ENCODE measurements at places on chromosomes 3 and 15. TPM values are rescaled to one million over a fixed set of nuclear protein-coding genes. Genes with fewer than 3 reads are reported as not detected.

CAMP gene
- polyA plus RNA-seq = 0.79 TPM

DNA sequence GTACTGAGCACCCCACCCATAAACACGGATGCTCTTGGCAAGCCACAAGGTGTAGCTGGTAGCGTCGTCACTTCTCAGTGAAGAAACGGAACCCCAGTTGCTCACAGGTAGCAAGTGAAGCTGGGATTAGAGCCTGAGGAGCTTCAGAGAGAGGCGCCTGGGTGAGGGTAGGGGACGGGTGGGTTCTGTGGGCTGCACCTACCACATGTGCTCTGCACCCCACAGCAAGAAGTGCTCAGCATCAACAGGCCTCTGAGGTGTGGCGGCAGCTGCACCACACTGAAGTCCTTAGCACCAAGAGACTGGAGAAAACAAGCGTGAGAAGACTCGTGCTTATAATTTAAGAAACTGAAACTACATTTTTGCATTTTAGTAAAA lies 9.8 kb downstream of the MAP6D1 start:
- DNase-seq = no peak

- DNase-seq = no peak
Observed at GRCh38 chr3:126435456-126436315, 40.0 kb downstream of the ZXDC start.

DNA sequence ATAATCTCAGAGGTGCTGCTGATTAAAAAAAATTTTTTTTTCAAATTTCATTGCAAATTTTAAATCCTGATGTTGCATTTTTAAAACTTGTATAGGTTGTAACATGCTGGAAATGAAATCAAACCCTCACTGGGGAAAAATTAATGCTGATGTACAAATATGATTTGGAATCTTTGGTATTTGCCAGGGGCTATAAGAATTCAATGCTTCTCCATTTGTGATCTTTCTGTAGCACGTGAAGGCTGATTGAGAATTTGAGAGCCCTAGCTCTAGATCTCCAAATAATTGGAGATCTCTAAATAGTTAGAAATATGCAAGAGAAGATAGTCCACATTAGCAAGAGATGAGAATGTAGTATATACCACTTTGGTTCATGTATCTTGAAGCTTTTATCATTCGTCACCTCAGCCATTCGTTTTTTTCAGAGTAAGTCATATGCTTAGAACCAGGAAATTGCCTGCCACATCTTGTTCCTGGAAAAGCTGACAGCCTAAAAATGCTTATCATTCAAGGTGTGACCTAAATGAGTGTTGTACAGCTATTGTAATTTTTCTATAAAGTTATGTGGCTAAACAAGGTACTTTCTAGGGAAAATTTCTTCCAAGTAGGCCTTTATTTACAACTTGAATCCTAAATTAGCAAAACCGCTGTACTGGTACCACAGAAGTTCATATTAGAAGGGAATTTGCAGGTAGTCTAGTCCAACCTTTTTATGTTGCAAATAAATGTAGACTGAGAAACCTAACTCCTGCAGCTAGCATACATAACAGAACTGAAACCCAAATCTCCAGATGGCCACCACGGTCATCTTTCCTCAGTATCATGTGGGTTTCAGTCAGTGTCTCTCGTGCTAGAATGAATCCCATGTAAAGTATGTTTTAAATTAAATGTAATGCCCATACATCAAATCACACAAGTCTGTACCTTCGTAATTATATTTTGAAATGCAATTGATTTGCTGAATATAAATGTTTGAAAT lies 48.5 kb downstream of the FNDC3B start:
- no peak for DNase-seq

- no peak for DNase-seq
Observed at GRCh38 chr15:31974154-31974794, 56.0 kb upstream of the CHRNA7 start.

DNA sequence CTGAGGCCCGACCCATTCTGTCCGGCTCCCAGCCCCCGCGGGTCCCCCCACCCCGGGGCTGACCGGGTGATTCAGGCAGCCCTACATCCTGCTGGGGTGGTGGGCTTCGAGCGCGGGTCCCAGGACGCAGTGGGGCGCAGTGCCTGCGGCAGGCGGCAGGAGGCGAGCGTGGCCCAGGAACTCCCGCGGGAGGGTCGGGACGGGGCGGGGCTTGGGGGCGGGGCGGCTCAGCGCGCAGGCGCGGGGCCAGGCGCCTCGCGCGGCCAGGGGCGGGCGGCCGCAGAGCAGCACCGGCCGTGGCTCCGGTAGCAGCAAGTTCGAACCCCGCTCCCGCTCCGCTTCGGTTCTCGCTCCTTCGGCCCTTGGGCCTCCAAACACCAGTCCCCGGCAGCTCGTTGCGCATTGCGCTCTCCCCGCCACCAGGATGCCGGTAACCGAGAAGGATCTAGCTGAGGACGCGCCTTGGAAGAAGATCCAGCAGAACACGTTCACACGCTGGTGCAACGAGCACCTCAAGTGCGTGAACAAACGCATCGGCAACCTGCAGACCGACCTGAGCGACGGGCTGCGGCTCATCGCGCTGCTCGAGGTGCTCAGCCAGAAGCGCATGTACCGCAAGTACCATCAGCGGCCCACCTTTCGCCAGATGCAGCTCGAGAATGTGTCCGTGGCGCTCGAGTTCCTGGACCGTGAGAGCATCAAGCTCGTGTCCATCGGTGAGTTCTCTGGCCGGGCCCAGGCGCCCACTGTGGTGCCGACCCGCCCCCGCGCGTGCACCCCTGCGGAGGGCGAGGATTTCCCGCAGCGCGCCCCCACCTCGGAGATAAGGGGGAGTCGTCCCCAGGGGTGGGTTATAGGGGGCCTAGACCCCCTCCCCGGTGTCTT lies at the start of gene FLNB:
Gene FLNB, plus strand, starts transcription at position 282 of the 885 bp plus-strand sequence. Its CDS starts 143 bp downstream, at position 425.
- DNase-seq = no peak

- DNase-seq = no peak
Observed at GRCh38 chr15:66911131-66911700, 154.2 kb upstream of the SMAD3 start.

CCR3 gene
- polyA plus RNA-seq = not detected

TM6SF1 gene
- polyA plus RNA-seq = 2.7 TPM

- no peak for DNase-seq
Observed at GRCh38 chr3:59573911-59574310, 524.1 kb upstream of the CFAP20DC start.

SLC28A1 gene
- polyA plus RNA-seq = 6.3 TPM

DNA sequence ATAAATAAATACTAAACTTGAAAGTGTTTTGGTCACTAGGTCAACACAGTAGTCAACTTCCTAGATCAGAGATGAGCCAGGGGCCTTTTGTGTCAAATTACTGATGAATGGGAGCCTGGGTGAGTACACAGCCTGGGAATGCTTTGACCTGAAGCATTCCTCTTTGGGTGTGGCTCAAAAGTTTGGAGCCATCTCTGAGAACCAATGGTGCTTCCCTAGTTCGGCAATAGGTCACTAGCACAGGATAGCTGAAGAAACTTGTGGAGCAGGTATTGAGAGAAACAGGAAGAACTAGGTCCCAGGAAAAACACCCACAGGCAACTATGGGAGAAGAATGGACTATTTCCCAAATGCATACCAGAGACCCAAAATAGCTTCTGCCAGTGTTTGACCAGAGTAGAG lies 56.6 kb upstream of the PLXND1 start:
- no peak for DNase-seq

PLD1 gene
- polyA plus RNA-seq = 9.7 TPM

A4GNT gene
- polyA plus RNA-seq = 0.68 TPM

DNA sequence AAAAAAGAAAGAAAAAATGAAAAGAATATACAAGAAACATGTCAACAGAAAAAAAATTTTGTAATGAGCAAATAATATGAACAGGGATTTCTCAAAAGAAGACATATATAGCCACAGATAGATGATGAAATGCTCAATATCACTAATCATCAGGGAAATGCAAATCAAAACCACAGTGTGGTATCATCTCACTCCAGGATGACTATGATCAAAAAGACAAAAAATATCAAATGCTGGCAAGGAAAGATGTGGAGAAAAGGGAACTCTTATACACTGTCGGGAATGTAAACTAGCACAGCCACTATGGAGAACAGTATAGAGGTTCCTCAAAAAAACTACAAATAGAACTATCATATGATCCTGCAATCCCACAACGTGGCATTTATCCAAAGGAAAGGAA lies 94.1 kb downstream of the C3orf70 start:
- DNase-seq = no peak

GRCh38 chr3:179613807-179614206 lies 9.2 kb downstream of the NDUFB5 start:
- DNase-seq = no peak

DNA sequence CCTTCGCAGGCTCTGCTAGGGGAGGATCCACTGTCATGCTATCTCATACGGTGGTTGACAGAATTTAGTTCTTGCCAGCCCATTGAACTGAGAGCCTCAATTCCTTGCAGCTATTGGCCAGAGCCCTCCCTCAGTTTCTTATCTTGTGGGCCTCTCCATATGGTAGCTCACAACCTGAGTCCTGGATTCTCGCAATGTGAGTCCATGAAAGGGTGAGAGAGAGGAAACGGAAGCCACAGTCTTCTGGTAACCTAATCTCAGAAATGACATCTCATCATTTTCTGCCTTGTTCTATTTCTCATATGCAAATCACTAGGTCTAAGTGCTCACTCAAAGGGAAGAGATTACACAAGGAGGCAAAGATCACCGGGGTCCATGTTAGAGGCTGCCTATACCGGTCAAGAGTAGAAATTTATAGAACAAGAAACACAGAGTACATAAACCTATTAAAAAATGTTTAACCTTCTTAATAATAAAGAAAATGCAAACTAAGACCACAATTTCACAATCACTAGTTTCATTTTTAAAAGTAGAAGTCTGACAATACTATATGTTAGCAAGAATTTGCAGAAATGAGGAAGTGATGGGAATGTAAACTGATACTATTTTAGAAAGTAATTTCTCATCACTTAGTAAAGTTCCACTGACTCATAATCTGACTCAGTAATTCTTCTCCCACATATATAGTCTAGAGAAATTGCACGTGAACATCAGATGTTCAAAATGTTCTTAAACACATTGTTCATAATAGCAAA lies 378.4 kb upstream of the AGTR1 start:
- no peak for DNase-seq

RTP1 gene
- polyA plus RNA-seq = not detected

DNA sequence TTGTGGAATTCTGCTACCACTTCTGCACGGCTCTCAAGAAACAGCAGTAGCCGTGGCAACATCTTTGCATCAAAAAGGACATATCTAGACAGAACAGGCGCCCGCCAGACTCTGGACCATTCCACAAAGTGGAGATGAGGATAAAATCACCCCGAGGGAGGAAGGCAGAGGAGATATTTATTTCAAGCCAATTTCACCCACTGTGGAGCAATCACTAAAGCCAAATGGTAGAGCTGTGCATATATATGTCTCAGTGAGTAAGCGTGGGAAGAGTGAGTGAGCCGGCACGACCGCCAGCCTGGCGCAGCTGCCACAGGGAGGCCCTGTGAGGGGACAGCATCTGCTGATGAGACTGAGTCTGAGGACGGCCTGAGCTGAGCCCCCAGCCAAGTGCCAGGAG lies 111.3 kb downstream of the MEGF11 start:
- no peak for DNase-seq

GRCh38 chr3:159486580-159486979 lies 502.1 kb upstream of the IL12A start:
- no peak for DNase-seq

GRCh38 chr3:2148561-2149340 lies 50.1 kb downstream of the CNTN4 start:
- DNase-seq = no peak

CLCN2 gene
- polyA plus RNA-seq = 16.3 TPM

DNA sequence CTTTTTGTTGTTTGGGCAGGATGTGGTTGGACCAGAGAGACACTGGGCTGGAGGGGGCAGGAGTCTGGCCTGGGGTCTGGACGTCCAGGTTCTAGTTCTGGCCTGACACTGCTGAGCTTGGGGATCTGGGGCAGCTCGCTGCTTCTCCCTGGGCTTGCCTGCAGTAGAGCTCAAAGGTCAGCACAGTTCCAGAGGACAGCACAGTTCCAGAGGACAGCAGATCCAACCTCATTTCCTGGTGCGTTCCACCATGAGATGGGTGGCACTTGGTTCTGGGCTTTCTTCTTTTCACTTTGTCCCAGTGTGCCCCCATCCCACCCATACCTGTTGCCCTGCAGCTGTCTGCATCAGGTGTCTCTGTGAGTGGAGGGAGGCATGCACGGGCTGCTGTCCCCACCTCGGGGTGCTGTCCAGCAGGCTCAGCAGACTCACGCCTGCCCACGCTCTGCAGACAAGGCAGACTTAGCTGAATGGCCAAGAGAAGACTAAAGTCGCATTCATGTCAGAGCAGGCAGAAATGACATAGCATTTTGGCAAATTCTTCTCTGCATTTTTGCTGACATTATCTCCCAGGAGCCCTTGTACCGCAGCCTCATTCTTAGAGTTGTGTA lies 16.7 kb downstream of the CACNA2D3 start:
- DNase-seq = no peak

GUCA1C gene
- 0.55 TPM for polyA plus RNA-seq

- no peak for DNase-seq
Observed at GRCh38 chr15:89167267-89168176, 53.9 kb downstream of the RLBP1 start.

- no peak for DNase-seq
Observed at GRCh38 chr3:142168514-142168913, 19.2 kb upstream of the TFDP2 start.

DNA sequence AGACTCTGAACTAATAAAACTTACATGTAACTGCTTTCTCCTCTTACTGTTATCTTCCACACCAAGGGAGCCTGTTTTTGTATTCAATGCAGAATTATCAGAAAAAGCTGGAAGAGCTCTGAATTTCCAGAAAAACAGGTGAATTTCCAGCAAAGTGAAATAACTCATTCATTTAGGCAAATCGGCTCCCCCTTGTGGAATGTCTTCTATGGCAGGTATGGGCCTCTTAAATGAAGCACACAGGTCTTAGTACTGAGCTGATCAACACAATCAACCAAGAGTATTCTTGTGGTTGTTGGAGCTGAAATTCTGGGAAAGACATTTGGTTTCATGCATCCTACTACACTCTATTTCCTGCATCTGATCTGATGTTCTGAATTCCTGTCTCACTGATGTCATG lies 31.0 kb upstream of the PTPRG start:
- DNase-seq = no peak

- no peak for DNase-seq
Observed at GRCh38 chr3:43870120-43870519, 179.4 kb downstream of the ABHD5 start.

TGM4 gene
- polyA plus RNA-seq = 0.13 TPM
